Substantia nigra (tissue), 51 donors: ENCODE measurements at places on chromosomes 3 and 15.

DNA sequence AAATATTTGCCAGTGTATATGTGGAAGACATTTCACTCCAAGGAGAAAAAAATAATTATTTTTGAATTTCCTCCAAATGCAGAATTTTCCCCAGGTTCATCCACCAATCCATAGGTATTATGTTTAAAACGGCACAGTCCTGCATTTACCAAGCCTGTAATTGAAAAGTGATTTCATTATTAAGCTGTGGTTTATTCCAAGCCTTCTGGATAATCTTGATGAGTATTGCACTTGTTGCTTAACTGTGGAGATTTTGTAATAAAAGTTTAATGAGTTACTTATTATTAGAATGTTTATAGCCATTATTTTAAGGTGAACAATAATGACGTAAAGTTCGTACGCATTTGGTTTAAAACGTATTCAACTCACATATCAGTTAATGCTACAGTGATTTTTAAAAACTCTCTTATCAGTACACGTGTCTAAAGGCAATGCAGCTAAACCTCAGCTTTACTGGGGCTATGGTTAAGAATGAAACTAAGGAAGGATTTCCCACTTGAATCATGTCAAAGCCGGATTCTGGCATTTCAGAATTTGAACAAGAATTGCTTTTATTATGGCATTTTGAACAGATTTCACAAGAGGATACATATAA is 283.9 kb downstream of the MECOM start:
- no peak for DNase-seq

- no peak for DNase-seq
Observed at GRCh38 chr3:46212101-46212500, 4.0 kb upstream of the CCR1 start.

DNA sequence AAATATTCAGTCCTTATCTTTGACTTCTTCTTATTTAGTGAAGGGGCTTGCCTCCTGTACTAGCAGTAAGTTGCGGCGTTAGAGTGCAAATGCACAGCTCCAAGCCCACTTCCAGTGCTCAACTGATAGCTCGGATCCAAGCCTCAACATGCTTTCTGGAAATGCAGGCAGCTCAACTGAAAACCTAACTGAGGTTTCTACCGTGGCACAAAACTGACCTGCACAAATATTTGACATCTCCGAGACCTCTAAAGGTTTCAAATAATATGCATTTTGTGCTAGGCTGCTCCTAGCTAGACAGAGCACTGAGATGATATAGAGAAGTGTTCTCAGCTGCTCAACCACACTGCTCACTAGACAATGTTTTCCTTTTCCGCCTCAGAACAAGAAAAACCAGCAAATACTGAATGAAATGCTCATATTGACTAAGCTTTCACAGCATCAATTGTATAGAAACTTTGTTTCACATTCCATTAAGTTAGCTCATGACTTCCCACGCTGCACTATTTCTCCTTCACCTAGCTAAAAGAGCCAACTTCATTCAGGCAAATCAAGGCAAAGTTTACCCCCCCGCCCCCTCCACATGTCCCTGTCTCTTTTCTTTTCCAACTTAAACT is 822 bp downstream of the ZNF385D start:
- DNase-seq, result no peak

DNA sequence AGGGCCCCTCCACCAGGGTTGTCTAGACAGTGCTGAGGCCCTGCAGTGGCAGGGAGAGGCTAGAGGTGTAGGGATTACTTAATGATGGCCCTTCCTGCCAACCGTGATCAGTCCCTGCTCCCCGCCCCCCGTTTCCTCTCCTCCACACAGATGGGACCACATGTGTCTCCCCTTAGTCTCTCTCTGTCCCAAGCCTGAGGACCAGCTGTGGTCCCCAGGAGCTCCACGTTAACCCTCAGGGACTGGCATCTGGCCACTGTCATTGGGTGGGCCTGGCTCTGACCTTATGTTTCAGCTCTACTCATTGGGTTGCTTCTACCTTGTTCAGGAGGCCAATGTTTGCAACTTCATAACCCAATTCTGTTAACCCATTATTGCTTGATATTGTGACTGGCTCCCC is 6.0 kb upstream of the ALPK3 start:
- DNase-seq, result no peak
